ENCODE measurements at places on chromosomes 13 and 19. TPM values are rescaled to one million over a fixed set of nuclear protein-coding genes. Genes with fewer than 3 reads are reported as not detected.
A peak's percentile ranks its signal among the peaks of the same experiment; 100 is the strongest.

The SYT5 gene
- total RNA-seq = not detected

The SIGLEC9 gene
- total RNA-seq = 0.76 TPM

The ZNF468 gene
- 20.2 TPM for total RNA-seq

DNA sequence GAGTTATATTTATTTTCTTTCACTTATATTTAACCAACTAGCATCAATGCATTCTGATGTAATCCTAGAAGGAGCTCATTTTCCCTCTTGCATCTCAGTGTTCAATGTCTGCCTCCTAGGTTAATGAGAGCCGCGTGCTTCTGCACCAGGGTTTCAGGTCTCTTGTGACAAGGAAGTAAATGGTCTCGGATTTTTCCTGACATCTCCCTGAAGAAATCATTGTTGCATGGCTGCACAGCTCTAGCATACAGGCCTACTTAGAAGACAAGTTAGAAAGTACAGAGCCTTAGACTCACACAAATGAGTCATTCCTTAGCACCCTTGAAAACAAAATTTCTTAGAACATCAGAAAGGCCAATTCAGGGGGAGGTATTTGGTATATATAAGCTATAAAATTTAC, 57.2 kb upstream of the KLF12 start:
- no peak overlapping the region for H3K27ac ChIP-seq
- no peaks in the 10 kb centered on the region for H3K36me3 ChIP-seq
- no peak overlapping the region for H3K4me3 ChIP-seq

- H3K27ac ChIP-seq = peak overlapping the region; percentile 54
- no peaks in the 10 kb centered on the region for H3K27me3 ChIP-seq
- H3K4me1 ChIP-seq = peaks cover 29% of the 10 kb centered on the region
- H3K36me3 ChIP-seq = no peaks in the 10 kb centered on the region
These were observed 1.8 kb downstream of the ABHD13 start for GRCh38 chr13:108220041-108220440.
